ENCODE measurements at places on chromosomes 6 and 20.

DNA sequence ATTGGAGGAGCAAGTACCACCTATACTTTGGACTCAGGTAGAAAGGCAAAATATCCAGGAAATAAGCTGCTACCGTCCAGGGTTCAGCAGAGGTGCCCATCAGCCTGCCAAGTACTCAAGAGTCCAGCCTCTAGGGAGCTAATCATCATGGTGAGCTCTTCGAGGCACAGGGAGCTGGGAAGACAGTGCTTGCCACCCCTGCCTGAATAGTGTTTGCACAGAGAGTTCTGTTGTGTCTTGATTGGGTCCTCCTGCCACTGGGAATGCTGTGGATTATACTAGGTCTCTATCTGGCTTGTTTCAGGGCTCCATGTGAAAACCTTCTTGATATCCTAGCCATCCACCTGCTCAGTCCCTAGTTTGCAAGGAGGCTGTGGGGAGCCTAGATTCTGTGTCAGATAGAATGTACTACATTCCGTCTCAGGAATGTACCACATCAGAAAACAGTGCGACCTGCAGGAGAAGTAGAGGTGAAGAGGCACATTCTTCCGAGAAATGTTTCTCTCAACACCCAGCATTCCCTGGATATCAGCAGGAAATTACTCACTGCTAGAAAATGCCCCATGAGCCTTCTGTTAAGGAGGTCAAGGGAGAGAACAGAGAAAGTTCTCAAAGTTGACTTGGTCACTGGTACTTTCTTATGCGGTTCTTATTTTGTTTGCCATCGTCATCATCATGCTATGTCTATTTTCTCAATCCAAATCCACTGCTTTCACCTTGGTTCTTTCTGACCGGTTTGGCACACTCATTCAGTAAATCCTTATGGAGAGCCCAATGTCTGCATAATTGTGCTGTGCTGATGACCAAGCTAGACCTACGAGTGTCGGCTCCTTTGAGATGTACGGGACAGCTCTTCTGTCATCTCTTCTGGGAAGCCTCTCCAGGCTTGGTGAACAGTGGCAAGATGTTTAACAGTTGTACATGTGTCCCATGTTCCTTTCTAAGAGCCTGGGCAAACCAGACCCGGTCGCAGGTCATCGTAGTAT is 30.7 kb downstream of the PTPN1 start:
- DNase-seq = no peak

DNA sequence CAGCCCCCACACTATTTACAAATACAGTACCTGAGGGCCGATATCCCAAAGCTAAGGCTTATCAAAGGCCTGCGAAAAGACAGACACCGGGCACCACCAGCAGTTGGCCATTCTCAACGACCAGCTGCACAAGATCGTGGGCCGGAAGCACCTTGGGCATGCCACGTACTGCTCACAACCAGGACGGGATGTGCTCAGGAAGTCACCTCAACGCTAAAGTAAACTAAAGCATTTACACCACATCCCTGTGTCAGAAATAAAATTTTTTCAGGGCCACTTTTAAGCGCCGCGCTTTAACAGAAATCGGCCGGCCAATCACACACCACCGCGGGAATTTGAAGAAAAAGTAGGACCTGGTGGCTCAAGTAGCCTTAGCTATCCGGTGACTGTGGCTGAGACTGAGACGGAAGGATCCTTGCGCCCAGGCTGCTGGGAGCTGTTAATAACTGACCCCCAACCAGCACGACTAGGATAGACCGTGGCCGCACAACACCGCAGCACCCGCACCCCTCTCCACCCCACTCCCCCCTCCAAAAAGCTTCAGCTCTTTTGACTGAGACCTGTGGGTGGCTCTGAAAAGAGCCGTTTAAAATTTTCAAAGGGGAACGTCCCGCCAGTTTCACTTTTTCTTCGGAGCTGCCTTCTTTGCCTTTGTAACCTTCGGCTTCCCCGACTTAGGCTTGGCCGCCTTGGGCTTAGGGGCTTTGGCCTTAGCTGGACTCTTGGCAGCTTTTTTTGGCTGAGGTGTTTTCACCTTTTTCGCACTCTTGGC is 131.2 kb upstream of the BTN3A2 start:
- no peak for DNase-seq

DNA sequence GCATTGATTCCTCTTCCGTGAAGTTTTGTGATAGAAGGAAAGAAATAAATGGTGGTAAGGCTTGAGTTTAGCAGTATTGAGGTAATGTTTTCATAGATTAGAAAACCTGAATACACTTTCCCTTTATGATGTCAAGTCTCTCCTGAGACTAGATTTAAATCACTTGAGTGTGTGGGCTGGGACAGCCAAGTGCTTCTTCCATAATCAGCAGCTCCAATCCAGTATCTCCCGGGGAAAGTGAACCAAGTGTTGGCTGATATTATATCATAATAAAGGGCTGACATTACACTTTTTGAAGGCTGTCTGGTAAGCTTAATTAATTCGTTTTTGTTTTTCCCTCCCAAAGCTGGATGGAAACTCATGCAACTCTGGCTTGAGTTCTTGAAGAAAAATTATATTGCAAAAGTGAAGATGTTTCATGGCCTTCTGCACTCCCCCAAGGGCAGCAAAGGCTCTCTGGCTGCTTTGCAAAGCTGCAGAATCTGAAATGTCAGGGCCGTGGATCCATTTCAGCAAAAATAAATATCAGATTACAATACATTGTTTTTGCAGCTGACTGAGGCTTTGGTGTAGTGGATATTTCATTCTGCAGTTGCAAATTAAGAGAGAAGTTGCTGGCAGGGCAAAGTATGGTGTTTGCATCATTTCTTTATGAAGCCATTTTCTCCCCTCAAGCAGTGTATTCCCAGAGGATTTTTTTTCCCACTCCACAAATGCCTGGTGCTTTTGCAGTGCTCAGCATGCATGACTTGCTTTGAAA is 101.2 kb downstream of the MKKS start:
- DNase-seq = no peak

GRCh38 chr6:37761554-37762271 is 57.8 kb upstream of the ZFAND3 start:
- DNase-seq = no peak

DNA sequence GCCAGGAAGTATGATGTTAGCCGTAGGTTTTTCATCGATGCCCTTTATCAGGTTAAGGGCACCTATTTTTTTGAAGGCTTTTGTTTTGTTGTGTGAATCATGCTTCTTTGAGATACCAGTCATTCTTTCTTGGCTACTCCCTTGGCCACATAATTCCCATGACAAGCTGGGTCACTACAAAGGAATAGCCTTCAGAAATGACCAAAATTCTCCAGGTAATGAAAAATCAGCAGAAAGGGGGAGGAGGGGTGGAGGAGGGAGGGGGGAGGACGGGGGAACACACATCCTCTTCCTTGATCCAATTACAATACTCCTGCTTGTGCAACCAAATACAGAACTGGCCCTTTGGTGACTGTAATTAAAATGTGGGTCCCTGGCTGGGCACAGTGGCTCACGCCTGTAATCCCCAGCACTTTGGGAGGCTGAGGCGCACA is 21.7 kb upstream of the TGM2 start:
- no peak for DNase-seq

GRCh38 chr6:145567684-145568252 is 167.6 kb downstream of the EPM2A start:
- no peak for DNase-seq

GRCh38 chr20:57605045-57605444 is 15.2 kb downstream of the ZBP1 start:
- no peak for DNase-seq

GRCh38 chr20:34940081-34940481 is 15.5 kb downstream of the GSS start:
- no peak for DNase-seq

GRCh38 chr20:4563534-4563933 is 158.2 kb upstream of the PRND start:
- DNase-seq = no peak

GRCh38 chr6:17719323-17720041 is 12.8 kb upstream of the NUP153 start:
- no peak for DNase-seq

- no peak for DNase-seq
Observed at GRCh38 chr20:63733117-63733516, 3.3 kb upstream of the LIME1 start.

DNA sequence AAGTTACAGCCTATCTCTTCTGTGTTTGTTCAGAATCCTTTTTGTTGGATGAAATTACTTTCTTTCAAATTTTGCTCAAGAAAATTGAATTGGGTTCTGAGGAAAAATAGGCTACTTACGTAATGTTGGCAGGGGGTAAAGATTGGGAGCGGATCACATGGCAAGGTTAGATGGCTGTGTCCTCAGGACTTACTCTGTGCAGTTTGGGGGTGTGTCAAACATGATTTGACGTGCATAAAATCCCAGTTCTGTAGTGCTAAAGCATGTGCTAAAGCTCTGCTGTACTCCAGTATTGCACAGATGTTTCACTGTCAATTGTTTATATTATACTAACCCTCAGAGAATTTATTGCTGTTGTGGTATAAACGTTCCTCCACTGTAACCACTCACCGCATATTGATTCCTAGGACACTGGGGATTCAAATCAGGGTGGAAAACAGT is 2.6 kb downstream of the NT5E start:
- no peak for DNase-seq

DNA sequence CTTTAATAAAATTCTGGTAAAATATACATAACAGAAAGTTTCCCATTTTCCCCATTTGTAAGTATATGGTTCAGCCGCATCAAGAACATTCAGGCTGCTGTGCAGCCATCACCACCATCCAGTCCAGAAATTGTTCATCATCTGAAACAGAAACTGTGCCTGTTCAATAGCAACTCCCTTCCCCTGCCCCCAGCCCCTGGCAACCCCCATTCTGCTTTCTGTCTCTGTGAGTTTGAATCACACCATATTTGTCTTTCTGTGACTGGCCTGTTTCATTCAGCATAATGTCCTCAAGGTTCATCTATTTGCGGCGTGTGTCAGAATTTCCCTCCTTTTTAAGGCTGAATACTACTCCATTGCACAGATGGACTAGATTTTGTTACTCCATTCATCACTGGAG is 19.1 kb downstream of the VSTM2L start:
- DNase-seq = no peak

- no peak for DNase-seq
Observed at GRCh38 chr6:78623554-78623953, 243.8 kb upstream of the IRAK1BP1 start.

GRCh38 chr20:37627060-37627766 is 66.6 kb upstream of the CTNNBL1 start:
- DNase-seq = no peak

DNA sequence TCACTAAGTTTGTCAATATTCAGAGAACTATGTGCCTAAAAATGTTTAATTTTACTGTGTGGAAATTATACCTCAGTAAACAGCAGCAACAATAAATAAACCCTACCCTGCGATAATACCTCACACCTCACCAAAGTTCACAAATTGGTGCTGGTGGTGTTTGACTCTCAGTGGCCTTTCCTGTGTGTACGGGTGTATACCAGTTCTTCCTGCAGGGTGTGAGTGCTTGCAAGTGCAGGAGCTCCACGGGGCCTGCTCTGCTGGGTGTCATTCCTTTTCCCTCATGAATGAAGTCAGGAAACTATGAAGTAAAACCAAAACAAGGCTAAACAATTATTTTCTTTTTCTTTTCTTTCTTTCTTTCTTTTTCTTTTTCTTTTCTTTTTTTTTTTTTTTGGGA is 4.1 kb upstream of the ENPP5 start:
- DNase-seq = no peak

GRCh38 chr6:6683969-6684833 is 95.7 kb downstream of the LY86 start:
- no peak for DNase-seq

DNA sequence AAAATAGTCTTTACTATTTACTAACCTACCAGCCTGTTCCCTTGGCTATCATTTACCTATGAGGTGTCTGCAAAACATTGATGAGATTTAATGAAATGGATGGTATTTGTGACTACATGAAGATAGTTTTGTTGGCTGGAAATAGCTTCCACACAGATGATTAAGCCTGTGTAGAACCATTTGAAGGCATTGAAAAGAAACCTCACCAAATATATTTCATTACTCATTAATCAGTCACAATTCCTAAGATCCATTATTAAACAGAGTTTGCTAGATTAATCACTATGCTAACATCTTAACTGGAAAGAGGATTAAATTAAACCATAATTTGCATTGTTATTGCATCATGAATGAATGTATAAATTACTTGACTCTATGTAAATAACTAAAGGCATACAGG is 560.3 kb downstream of the BMP2 start:
- DNase-seq = no peak

DNA sequence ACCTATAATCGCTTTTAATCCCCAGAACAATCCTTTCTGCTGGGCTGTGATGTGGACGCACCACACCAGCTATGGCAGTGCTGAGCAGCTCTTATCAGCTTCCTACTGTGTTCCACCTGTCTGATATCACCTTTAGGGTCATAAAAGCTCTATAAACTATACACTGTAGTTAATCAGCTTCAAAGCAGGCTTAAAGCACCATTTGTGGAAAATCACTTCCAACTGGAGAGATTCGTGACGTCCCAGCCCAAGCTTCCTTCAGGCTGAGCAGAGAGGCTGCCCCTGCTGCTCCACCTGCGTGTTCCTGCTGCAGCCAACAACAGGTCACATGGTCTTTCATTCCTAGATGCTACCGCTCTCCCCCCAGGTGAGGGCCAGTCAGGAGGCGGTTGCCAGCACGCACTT is 156.5 kb downstream of the SMOC2 start:
- no peak for DNase-seq

GRCh38 chr6:170076466-170077165 is 214.3 kb downstream of the DLL1 start:
- no peak for DNase-seq

DNA sequence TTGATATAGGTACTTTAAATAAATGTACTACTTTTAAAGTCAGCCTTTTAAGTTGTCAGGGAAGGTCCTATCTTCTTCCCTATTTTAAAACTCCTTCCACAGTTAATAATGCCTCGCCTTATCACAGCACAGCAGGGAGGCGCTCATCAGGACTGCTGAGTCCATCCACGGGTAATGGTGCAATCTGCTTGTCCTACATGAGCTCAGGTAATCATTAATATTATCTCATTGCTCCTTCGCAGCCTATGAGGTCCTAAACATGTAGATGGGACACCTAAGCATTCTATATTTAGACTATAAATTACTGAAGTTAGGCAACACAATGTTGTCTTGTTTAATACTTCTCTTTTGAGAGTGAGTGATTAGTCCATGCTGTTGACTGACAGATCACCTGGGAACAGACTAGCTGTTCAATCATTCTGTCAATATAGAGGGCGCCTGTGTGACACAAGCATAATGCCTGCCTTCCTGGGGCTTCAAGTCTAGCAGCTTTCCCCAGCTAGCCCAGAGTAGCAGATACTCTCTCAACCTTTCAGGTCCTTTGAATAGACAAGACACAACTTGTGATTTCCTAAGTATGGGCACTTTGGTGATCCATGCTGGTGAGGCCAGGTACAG is 91.0 kb downstream of the FYN start:
- DNase-seq = no peak

- DNase-seq = no peak
Observed at GRCh38 chr20:46631874-46632446, 19.3 kb downstream of the SLC13A3 start.

Measured in glutamatergic neuron (in vitro differentiated cells).